Kidney capillary endothelial cell (primary cell): ENCODE measurements at places on chromosomes 5 and 9.

DNA sequence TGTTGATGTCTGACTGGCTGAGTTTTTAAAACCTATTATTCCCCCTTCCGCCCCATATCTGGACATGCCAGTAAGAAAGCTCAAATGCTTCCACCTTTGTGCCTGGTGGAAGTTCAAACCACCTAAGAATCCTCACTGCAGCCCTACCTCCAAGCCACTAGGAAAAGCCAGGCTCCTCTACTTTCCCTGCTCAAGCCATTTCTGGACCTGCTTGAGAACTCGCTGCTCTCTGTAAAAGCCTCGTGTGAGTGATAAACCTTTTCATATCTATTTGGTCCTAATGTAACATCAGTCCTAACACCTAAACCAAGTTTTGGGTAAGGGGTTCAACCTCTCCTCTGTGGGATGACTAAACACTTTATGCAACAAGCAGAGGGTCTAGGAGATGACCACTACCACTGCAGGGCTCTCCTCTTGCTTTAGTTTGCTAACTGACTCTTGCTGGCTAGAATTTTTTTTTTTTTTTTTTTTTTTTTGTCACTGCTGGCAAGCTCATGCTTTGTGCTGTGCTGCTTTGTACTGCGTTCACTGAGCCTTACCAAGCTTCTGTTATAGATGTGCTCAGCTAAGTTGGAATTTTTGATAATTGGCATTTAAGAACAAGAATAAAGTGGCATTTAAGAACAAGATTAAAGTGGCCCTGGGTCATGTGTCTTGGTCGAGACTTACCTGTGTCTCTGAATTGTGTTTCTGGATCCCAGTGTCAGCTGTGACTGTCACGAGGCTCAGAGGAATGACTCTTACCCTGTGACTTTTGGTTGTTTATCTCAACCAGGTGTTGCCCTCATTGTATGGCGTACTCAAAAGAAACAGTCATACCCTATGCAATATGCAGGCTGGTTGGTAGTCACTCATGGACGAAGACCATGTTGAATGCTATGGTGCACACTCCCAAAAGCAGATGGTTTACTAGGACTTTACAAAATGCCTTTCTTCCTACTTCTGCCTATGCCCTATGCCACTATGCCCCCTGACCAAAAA is 19.5 kb downstream of the TRIM32 start:
- no peak for DNase-seq

GRCh38 chr9:21825637-21826036 is 23.2 kb downstream of the MTAP start:
- no peak for DNase-seq

- no peak for DNase-seq
Measured at GRCh38 chr9:104850786-104851545, 77.0 kb downstream of the ABCA1 start.

DNA sequence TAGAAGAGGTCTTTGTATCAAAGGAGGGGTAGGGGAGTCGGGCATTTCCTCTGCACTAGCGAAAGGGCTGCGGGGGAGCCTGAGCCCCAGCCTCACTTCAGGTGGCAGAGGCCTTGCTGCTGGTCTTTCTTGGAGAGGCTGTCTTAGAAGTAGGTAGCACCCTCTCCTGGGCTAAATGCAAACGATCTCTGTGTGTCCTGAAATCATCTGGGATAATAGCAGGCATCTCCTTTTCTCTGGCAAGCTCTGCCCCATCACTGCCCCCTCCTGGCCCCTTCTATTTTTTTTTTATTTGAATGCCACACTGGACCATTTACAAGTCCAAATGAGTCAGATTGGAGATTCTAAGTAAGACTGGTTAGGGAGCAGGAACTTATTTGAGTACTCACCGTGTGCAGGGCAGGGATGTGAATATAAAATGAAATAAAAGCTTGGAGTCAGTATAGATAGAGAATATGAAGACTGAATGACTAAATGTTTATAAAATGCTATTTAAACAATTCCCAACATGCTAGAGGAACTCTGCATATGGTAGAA is 137.1 kb downstream of the FGF1 start:
- DNase-seq, result peak; percentile 96

- no peak for DNase-seq
Measured at GRCh38 chr9:87271696-87272477, 225.8 kb upstream of the DAPK1 start.

DNA sequence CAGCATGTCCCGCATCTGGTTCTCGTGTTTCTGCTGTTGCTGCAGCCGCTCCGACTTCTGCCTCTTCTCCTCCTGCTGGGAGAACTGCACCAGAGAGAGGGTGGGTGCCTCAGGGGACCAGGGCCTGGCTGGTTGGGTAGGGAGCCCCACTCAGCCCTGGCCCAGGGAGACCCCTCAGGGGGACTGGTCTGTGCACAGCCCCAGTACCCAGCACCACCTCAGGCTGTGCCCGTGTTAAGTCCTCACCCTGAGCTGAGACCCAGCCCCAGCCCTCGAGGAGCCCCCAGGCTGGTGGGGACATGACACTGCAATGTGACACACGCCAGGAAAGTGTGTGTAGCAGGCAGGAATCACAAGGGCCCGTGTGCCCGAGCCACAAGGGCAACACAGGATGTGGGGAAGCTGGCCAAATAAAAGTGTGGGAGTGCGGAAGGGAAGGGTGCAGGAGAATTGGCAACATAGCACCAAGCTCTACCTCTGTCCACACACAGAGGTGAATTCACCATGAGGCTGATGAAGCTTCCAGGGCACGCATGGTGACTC is 48.2 kb upstream of the FBXW11 start:
- no peak for DNase-seq

DNA sequence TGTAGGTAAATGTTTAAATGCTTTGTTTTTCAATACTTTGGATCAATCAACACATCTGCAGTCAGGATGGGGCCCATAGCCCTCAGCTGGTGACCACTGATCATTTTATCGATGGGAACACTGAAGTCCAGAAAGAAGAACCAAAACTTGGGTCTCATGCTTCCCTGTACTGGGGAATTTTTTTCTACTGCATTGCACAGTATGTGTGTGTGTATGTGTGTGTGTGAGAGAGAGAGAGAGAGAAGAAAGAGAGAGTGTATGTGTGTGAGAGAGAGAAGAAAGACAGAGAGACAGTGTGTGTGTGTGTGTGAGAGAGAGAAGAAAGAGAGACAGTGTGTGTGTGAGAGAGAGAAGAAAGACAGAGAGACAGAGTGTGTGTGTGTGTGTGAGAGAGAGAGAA is 202.9 kb upstream of the MSX2 start:
- no peak for DNase-seq

- DNase-seq, result no peak
Measured at GRCh38 chr5:143524338-143524945, 121.0 kb upstream of the NR3C1 start.
